ENCODE measurements at places on chromosomes 7 and 10. TPM values are rescaled to one million over a fixed set of nuclear protein-coding genes. Genes with fewer than 3 reads are reported as not detected.

GRCh38 chr7:4102231-4102841 is 579.8 kb upstream of the FOXK1 start:
- H3K4me1 ChIP-seq, result no peaks in the 10 kb centered on the region
- no peak for DNase-seq
- no peak overlapping the region for H3K27ac ChIP-seq
- H3K36me3 ChIP-seq, result no peaks in the 10 kb centered on the region

DNA sequence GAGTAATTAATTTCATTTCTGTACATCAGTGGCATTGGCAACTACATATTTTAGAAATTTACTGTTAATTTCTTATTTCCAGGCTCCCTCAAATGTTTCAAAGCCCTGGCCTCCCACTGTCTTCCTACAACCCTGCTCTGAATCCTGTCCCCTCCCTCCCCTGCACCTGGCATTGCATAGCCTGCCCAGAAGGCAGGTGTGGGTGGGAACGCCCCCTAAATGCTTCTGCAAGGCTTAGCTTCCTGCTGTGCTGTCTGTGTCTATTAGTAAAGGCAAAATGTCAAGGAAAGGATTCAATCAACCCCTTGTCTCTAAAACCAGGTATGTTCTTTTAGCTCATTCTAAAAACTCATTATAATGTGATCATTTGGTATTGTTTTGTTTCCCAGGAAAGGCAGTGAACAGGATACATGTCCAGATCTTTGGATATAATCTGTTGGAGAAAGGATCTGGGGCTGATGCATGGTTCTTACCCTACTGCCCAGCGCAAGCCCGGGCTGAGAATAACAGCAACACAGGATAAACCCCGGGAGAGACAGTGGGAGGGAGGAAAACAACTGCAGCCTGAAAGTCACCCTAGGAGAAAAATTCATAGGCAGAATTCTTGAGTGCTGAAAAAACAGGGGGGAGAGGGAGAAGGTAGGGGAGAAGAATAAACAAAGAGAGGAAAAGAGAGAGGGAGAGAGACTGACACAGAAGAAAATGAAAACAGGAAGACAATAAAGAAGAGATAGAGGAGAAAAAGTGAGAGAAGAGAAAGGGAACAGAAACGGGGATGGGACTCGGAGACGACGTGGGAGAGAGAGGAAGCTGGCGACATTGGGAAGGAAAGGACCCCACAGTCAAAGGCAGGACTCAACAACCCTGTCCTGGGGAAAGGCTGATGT is 589 bp downstream of the ZNF488 start:
- H3K36me3 ChIP-seq, result no peaks in the 10 kb centered on the region
- no peak for DNase-seq
- no peak overlapping the region for H3K27ac ChIP-seq
- no peaks in the 10 kb centered on the region for H3K4me1 ChIP-seq

DNA sequence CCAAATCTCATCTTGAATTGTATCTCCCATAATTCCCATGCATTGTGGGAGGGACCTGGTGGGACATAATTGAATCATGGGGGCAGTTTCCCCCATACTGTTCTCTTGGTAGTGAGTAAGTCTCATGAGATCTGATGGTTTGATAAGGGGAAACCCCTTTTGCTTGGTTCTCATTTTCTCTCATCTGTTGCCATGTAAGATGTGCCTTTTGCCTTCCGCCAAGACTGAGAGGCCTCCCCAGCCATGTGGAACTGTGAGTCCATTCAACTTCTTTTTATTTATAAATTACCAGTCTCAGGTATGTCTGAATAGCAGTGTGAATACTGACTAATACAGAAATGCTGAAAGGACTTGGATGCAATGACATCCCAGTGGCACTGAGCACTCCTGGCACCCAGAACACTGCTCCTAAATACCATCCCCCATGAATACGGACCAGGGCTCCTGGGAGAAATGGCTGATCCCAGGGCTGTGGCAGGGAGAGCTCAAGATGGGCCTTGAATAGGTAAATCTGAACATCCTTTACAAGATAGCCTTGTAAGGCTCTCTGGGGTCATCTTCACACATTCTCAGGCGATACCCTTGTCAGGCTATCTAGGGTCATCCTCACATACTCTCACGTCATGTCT is 19.4 kb downstream of the ZFAND2A start:
- H3K27me3 ChIP-seq, result no peaks in the 10 kb centered on the region
- H3K36me3 ChIP-seq, result no peaks in the 10 kb centered on the region
- H3K4me3 ChIP-seq, result no peak overlapping the region

Gene MEOX2
- not detected for total RNA-seq
